Forelimb muscle (tissue), 1 donor: ENCODE measurements at places on chromosomes 2 and 18. TPM values are rescaled to one million over a fixed set of nuclear protein-coding genes. Genes with fewer than 3 reads are reported as not detected.

Gene PDE1A
- 8.0 TPM for polyA plus RNA-seq

DNA sequence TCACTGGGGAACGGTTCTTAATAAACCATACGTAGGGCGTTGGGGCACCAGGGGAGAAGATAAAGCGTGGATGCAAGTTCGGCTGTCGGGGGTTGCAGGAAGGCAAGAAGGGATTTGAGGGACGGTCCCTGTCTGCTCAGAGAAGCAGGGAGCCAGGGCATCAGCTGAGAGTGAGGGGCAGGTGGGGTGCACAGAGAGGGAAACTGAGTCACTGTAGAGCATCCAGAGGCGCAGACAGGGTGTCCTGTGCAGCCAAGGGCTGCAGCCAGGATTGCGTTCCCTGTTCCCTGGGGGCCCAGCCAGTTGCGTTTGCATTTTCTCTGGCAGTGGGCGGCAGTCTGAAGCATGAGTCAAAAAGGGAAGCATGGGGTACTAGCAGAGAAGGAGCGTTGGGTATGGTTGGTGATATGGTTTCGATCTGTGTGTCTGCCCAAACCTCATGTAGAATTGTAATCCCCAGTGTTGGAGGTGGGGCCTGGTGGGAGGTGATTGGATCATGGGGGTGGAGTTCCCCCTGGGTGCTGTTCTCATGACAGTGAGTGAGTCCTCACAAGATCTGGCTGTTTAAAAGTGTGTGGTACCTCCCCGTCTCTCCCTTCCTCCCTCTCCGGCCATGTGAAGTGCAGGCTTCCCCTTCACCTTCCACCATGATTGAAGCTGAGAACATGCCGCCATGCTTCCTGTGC lies 202.9 kb downstream of the NDUFA10 start:
- no peak for DNase-seq

DNA sequence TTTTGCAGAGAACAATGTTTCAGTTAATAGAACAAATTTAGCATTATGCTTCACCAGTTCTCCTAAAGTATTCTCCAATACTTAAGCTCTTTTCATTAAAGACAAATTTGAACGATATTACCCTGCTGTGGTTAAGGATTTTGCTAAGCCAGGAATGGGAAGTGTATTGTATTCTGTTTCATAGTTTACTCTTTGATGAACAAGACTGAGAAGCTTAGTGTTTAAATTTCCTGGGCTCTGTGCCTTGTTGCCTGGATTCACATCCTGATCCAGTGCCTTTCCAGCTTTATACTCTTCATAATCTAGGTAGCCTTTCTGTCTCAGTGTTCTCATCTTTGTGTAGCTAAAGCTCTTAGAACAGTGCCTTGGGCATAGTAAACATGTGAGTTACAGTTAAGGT lies 58.6 kb upstream of the GLS start:
- no peak for DNase-seq

- DNase-seq: no peak
These were observed 218.2 kb downstream of the AGPS start for GRCh38 chr2:177610813-177611212.

DNA sequence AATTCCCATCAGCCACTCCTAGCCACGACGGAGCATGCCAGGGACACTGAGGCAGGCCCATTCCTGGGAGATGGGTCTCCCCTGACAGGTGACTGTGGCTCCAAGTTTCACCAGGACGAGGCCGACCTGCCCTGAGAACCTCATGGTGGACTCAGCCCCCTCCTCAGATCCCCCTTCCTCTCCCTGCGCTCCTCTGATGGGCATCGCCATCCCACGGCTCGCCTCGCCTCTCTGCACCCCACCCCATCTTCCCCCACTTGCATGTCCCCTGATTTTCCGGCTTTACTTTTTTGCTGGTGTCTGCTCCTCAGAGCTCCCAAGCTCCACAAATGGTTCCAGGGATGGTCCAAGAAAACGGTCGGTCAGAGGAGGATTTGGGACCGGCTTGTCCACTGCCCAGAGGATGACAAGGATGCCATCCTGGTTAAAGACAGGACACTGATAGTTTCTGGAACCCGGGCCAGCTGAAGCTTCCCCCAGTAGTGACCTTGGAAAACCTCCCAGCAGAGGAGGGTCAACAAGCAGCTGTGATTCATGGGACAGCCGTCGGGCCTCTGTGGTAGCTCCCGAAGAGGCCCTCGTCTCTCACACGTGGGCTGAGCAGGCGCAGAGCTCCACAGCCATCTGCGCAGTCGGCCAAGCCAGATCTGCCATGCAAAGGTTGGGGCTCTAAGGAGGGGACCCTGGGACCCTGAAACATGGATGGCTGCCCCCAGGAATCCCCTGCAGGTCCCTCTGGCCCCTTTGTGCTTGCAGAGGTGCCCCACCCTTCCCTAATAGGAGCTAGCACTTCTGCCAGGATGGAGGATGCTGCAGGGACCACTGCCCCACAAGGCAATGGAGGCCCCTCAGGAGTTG lies 87.8 kb upstream of the SLC66A3 start:
- no peak for DNase-seq

GRCh38 chr2:205715831-205716525 lies 33.7 kb downstream of the NRP2 start:
- no peak for DNase-seq

GRCh38 chr2:112674229-112674628 lies 28.5 kb downstream of the SLC20A1 start:
- DNase-seq: no peak

Gene AKAIN1
- not detected for polyA plus RNA-seq

GRCh38 chr18:79681484-79682387 lies 2.1 kb downstream of the CTDP1 start:
- no peak for DNase-seq

Gene STARD6
- not detected for polyA plus RNA-seq

GRCh38 chr2:128793404-128793803 lies 474.7 kb upstream of the HS6ST1 start:
- no peak for DNase-seq

DNA sequence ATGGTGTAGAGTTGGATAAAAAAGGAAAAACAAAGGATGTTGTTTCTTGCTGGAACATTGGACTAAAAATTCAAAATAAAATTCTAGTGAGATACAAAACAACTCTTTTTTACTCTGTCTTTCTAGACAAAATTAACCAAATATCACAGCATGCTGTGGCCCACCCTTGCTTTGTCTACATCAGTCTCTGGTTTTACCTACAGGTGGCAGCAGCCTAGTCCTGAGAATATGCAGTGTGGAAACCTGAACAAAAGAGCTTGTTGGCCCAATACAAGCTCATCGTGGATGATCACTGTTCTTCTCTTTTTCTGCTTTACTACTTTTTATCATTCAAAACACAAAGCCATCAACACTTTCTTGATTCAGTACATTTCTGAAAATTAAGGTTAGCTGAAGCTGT lies 210.4 kb downstream of the CDH19 start:
- DNase-seq: no peak

GRCh38 chr2:63663013-63663864 lies 74.5 kb downstream of the MDH1 start:
- no peak for DNase-seq

DNA sequence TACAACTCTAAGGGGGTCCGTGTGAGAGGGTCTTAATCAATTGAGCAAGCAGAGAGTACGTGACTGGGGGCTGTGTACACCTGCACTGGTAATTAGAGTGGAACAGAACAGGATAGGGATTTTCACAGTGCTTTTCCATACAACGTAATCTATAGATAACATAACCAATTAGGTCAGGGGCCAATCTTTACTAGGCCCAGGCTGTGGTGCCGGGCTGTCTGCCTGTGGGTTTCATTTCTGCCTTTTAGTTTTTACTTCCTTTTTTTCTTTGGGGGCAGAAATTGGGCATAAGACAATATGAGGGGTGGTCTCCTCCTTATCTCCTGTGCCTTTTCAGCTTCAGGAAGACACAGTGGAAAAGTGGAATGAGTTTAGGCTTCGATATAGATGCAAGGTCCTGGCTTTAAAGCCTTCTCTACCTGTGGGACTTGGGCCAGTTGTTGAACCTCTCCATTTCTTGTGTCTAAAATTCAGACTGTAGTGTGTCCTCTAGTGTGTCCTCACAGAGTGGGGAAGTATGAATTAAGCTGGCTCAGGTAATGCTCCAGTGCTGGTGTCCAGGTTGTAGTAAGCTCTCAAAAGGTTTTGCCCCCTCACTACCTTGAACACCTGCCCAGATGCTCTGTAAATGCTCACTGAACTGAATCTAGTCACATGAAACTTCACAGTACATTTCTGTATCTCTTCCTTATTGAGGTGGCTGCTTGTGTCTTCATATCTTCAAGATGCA lies 422.8 kb downstream of the SETBP1 start:
- DNase-seq: no peak

Gene ASXL3
- polyA plus RNA-seq: 5.3 TPM

Gene IL1RL2
- polyA plus RNA-seq: 0.18 TPM

DNA sequence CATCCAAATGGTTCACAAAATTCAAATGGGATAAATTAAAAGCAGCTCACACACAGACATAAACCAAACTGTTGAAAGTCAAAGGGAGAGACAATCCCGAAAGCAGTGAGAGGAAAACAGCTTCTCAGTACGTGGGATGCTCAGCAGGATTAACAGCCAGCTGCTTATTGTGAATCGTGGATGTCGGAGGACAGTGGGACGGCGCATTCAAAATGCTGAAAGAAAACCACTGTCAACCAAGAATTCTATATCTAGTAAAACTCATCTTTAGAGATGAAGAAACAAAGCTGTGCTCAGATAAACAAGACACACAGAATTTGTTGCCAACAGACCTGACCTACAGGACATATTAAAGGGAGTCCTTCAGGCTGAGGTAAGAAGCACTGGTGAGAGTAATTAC lies 102.9 kb downstream of the NFATC1 start:
- no peak for DNase-seq

- DNase-seq: no peak
These were observed 47.1 kb downstream of the HS1BP3 start for GRCh38 chr2:20603791-20604190.

DNA sequence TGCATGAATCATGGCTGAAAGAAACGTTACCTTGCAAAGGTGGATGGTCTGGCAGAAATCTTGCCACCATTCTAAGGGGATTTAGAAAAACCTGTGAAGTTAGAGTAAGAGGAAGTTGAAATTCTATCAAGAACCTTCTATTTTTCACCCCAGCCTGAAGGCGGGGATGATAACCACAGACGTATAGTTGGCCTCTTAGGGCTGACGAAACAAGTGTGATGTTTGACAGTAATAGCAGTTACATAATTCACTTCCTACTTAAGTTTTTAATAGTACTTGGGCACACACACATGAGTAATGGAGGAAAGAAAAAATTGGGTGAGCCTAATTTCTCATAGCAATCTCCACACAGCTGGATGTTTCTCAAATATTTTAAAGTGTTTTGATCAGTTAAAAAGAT lies 336.6 kb upstream of the SALL3 start:
- no peak for DNase-seq

DNA sequence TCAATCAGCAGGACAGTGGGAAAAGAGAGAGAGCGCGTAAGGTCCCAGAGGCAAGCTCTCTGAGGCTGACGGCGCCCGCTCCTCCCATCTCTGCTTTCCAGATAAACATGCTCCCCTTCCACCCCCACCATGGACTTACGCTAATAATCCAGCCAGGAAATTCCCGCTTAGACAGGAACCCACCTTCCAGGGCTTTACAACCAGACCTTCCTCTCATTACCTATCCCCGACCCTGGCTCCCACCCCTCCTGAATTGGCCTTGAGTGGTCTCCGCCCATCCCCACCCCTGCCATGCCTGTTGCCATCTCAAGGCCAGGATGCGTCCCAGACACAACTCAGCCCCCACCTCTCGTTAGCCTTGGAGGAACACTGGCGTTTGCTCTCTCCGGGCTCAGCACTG lies 131.1 kb downstream of the SMAD2 start:
- no peak for DNase-seq

- DNase-seq: no peak
These were observed 105.0 kb upstream of the STK17B start for GRCh38 chr2:196276421-196276820.

- no peak for DNase-seq
These were observed 114.1 kb upstream of the TRIB2 start for GRCh38 chr2:12602661-12603060.

GRCh38 chr2:29042561-29043075 lies 31.7 kb downstream of the PCARE start:
- DNase-seq: peak; percentile 11

- no peak for DNase-seq
These were observed 2.4 kb downstream of the AOX1 start for GRCh38 chr2:200588076-200588678.

Gene KCNIP3
- 7.9 TPM for polyA plus RNA-seq

Gene IL37
- polyA plus RNA-seq: not detected

Gene SOX11
- polyA plus RNA-seq: 26.1 TPM

Gene IL1RN
- polyA plus RNA-seq: 0.49 TPM

DNA sequence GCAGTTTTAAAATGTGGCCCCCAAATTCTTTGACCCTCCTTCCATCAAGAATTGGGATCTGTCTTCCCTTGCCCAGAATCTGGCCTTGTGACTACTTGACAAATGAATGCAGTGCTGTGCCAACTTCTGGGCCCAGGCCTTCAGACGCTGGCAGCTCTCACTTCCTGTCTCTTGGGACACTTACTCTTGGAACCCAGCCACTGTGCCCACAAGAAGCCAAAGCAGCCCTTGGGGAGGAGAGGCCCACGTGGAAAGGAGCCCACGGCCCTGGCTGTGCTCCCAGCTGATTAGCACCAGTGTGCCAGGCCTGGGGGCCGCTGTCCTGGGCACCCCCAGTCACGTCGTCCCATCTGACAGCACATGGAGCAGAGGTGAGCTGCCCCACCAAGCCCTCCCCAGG lies 56.6 kb downstream of the RPL37A start:
- no peak for DNase-seq

Gene SERPINB3
- not detected for polyA plus RNA-seq

- DNase-seq: peak; percentile 94
These were observed 46.7 kb downstream of the ARHGAP28 start for GRCh38 chr18:6776188-6776587.

GRCh38 chr18:52588931-52589330 lies 248.9 kb downstream of the DCC start:
- DNase-seq: no peak

DNA sequence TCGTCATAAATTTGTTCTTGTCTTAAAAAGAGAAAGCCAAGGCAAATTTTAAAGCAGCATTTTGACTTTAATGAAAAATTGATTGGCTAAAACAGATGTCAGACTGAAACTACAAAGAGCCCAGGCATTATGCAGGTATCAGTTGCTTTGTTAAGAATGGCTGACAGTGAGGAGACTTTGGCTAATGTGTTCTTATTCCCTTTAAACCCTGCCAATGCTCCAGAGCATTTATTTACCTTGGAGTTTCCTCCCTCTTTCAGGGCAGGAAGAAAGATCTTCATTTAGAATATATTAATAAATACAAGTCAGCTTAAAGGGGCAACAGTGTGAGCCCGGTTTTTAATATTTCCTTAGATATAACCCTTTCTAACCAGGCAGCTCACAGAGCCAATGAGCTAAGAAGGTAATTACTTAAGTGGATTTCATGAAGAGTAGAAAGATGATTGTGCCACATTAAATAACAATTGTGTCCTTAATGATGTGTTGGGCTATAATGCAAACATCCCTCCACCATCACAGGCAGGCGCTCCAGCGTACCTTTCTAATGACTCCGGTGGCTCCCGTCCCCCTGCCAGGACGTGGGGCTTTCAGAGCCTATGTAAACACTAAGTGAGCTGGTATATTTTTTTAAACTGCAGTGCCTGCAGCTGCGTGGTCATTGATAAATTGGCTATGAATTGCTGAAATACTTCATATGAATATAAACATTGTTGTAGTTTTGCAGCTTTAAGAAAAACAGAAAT lies 349.4 kb upstream of the POU3F3 start:
- no peak for DNase-seq

GRCh38 chr2:794554-795241 lies 117.5 kb upstream of the TMEM18 start:
- no peak for DNase-seq

- no peak for DNase-seq
These were observed 722.6 kb downstream of the METTL4 start for GRCh38 chr18:1848716-1849115.

Gene TUBA4B
- polyA plus RNA-seq: 0.20 TPM

GRCh38 chr2:69138247-69138772 lies 125.3 kb downstream of the ANTXR1 start:
- no peak for DNase-seq
